Epithelial cell of alveolus of lung (primary cell): ENCODE measurements at places on chromosomes 3 and 15. TPM values are rescaled to one million over a fixed set of nuclear protein-coding genes. Genes with fewer than 3 reads are reported as not detected.

Gene EPHB3
- total RNA-seq = 0.39 and 7.7 TPM in 2 replicates

Gene SETD5
- total RNA-seq = 52.2 and 99.8 TPM in 2 replicates

Gene SEMA7A
- 1.0 and 33.2 TPM in 2 replicates for total RNA-seq

Gene FANCD2OS
- total RNA-seq = not detected in 2 replicates

Gene AZI2
- total RNA-seq = 140 and 149 TPM in 2 replicates

Gene TMEM212
- total RNA-seq = not detected in 2 replicates

Gene PP2D1
- not detected in 2 replicates for total RNA-seq

Gene FHIT
- 1.3 and 9.4 TPM in 2 replicates for total RNA-seq

Gene PARL
- 45.5 and 58.1 TPM in 2 replicates for total RNA-seq

Gene PCOLCE2
- total RNA-seq = 1.6 and 2.6 TPM in 2 replicates

Gene KLHL18
- 13.4 and 17.5 TPM in 2 replicates for total RNA-seq

Gene HEG1
- total RNA-seq = 100 and 158 TPM in 2 replicates

Gene PPCDC
- total RNA-seq = 10.1 and 16.8 TPM in 2 replicates

Gene C3orf85
- not detected in 2 replicates for total RNA-seq

Gene SLC28A1
- total RNA-seq = not detected in 2 replicates

Gene KBTBD12
- total RNA-seq = not detected in 2 replicates

Gene CP
- total RNA-seq = 1.0 and 1.8 TPM in 2 replicates

Gene CILP
- under 0.01 and 0.08 TPM in 2 replicates for total RNA-seq

Gene GCHFR
- total RNA-seq = 7.7 and 11.5 TPM in 2 replicates

Gene TMEM40
- 0.52 TPM in 1 of 2 replicates, not detected in the other for total RNA-seq

Gene ZIC1
- total RNA-seq = 0.08 TPM in 1 of 2 replicates, not detected in the other

Gene C3orf22
- not detected in 2 replicates for total RNA-seq

Gene AHSG
- total RNA-seq = not detected in 2 replicates

Gene SKOR1
- total RNA-seq = 0.13 and 1.5 TPM in 2 replicates

Gene CFAP100
- not detected in 2 replicates for total RNA-seq

Gene RBP2
- total RNA-seq = not detected in 2 replicates

Gene CALML4
- total RNA-seq = 0.39 and 0.88 TPM in 2 replicates

Gene KCNAB1
- total RNA-seq = 0.13 TPM in 1 of 2 replicates, not detected in the other

Gene KNG1
- total RNA-seq = not detected in 2 replicates

Gene POLQ
- 1.1 and 1.9 TPM in 2 replicates for total RNA-seq
